ENCODE measurements at places on chromosomes 7 and 10. TPM values are rescaled to one million over a fixed set of nuclear protein-coding genes. Genes with fewer than 3 reads are reported as not detected.

DNA sequence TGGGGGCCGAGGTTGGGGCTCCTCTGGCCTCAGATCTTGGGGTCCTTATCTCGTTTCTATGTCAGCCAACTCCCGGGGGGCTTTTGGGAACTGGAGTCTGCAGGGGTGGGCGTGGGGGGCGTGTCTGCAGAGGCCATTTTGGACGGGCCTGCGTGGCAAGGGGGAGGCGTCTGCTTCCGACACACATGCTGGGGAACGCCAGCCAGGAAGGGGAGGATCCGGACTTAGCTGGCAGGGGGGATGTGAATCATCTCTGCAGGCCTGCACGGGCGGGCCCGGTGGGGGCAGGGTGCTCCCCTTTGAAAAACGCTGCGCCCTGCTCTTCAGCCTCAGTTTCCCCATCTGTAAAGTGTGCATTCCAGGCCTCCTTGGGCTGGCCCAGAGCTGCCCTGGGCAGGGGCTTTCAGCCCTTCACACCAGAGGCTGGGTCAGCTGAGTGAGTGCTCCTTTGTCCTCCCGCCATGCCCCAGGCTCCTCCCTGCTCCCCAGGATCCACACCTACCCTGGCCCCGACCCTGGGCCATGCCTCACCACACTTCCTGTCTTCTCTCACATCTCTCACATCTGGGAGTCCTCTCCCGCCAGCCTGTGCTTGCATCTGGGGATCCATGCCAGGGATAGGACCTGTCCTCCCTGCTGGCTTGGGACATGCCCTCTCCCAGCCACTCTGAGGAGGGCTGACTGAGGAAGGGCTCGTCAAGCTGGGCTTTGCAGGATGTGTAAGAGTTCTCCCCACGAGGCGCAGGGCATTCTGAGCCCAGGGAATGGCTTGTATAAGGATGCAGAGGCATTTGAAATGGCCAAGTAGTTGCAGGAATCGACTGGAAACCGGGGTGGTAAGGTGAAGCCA is 172.6 kb upstream of the TNRC18 start:
- H3K36me3 ChIP-seq = no peaks in the 10 kb centered on the region
- H3K27me3 ChIP-seq = peaks cover 23% of the 10 kb centered on the region
- H3K4me1 ChIP-seq = peaks cover 40% of the 10 kb centered on the region
- no peak overlapping the region for H3K27ac ChIP-seq
- DNase-seq = peak; percentile 51

Gene ATG9B
- 1.8 TPM for total RNA-seq

DNA sequence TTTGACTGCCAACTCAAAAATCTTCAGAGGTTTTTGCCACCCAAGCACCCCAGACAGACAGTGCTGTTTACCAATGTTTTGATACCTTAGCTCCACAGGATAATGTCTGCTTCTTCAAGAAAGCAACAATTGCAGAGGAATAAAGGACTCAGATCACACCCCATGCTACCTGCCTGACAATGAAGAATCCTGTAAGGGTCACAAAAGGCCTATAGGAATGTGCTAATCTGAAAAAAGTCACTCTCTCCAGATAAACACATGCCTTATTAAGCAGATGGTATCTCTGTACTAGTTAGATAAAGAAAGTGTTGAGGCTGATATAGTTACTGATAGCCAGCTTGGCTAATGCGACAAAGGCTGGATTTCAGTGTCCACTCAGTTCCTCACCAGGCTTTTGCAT is 1076.7 kb upstream of the SORCS1 start:
- H3K27me3 ChIP-seq = no peaks in the 10 kb centered on the region
- no peak overlapping the region for H3K27ac ChIP-seq
- DNase-seq = peak; percentile 68
- no peak overlapping the region for H3K4me3 ChIP-seq

DNA sequence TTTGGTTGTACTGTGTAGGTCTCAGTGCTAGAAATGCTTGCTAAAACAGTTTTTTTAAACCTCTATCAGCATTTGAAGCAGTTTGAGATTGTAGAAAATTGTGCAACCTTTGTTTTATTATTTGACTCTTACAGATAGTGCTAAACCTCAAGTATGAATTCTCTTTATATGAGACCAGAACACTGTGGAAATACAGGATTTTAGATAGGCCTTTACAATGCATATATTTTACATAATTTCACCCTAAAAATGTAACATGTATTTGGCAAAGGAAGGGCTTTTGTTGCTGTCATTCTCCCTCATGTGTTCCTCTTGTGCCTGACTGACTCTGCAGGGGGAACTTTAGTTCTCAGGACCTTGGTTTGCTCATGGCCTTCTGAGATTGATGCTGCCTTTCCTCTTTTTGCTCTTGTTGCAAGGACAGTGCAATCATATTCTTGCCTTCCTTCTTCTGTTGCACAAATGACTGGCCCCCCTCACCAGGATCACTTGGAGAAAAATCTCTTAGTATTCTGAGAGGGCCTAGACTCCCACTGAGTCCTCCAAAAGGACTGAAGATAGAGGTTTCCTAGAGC is 188.7 kb downstream of the PPP1R9A start:
- no peaks in the 10 kb centered on the region for H3K27me3 ChIP-seq
- H3K4me3 ChIP-seq = no peak overlapping the region
- no peaks in the 10 kb centered on the region for H3K36me3 ChIP-seq
- peaks cover 18% of the 10 kb centered on the region for H3K4me1 ChIP-seq
- no peak for DNase-seq
- peak overlapping the region; percentile 72 for H3K27ac ChIP-seq

Gene TMEM236
- total RNA-seq = 0.06 TPM

Gene C1GALT1
- 59.2 TPM for total RNA-seq

- H3K4me1 ChIP-seq = no peaks in the 10 kb centered on the region
- H3K4me3 ChIP-seq = no peak overlapping the region
- no peak for DNase-seq
Observed at GRCh38 chr7:17147409-17147808, 151.0 kb upstream of the AHR start.

GRCh38 chr10:8183241-8183704 is 128.8 kb downstream of the GATA3 start:
- H3K4me1 ChIP-seq = no peaks in the 10 kb centered on the region
- H3K4me3 ChIP-seq = no peak overlapping the region
- DNase-seq = no peak
- H3K27ac ChIP-seq = no peak overlapping the region
- H3K36me3 ChIP-seq = no peaks in the 10 kb centered on the region

Gene SPDYE6
- not detected for total RNA-seq

GRCh38 chr7:137703291-137704010 is 143.3 kb downstream of the DGKI start:
- H3K27me3 ChIP-seq = no peaks in the 10 kb centered on the region
- no peaks in the 10 kb centered on the region for H3K4me1 ChIP-seq
- no peak overlapping the region for H3K4me3 ChIP-seq
- H3K36me3 ChIP-seq = no peaks in the 10 kb centered on the region
- no peak for DNase-seq
- H3K27ac ChIP-seq = no peak overlapping the region

- DNase-seq = no peak
- H3K36me3 ChIP-seq = no peaks in the 10 kb centered on the region
- no peaks in the 10 kb centered on the region for H3K27me3 ChIP-seq
- H3K4me1 ChIP-seq = peaks cover 19% of the 10 kb centered on the region
- no peak overlapping the region for H3K27ac ChIP-seq
- H3K4me3 ChIP-seq = no peak overlapping the region
Observed at GRCh38 chr7:151505836-151506468, 13.7 kb downstream of the RHEB start.

DNA sequence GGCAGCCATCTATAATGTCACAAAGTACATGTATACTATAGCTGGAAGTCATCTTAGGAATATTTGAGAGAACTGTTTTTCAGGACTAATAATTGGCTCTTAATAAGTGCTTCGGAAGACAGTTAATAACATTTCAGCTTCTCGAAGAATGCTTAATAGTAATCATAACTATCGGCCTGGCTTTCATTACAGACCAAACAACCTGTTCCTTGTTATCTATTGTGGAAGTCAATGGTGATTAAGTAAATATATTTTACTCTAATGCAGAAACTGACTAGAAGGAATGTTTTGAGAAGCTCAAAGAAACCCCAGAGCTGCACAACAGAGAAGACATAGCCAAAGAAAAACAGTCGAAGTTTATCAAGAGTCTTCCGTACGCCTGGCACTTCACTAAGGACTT is 106.8 kb upstream of the FAM133B start:
- peaks cover 17% of the 10 kb centered on the region for H3K4me1 ChIP-seq
- H3K4me3 ChIP-seq = no peak overlapping the region
- H3K27me3 ChIP-seq = no peaks in the 10 kb centered on the region
- DNase-seq = no peak
- H3K36me3 ChIP-seq = no peaks in the 10 kb centered on the region

GRCh38 chr7:36135700-36136099 is 17.4 kb upstream of the EEPD1 start:
- no peak overlapping the region for H3K27ac ChIP-seq
- H3K27me3 ChIP-seq = no peaks in the 10 kb centered on the region
- H3K4me3 ChIP-seq = no peak overlapping the region
- H3K4me1 ChIP-seq = no peaks in the 10 kb centered on the region
- no peak for DNase-seq
- H3K36me3 ChIP-seq = peaks cover 3% of the 10 kb centered on the region

- no peaks in the 10 kb centered on the region for H3K36me3 ChIP-seq
- H3K4me1 ChIP-seq = no peaks in the 10 kb centered on the region
- DNase-seq = no peak
- no peak overlapping the region for H3K4me3 ChIP-seq
- no peaks in the 10 kb centered on the region for H3K27me3 ChIP-seq
- H3K27ac ChIP-seq = no peak overlapping the region
Observed at GRCh38 chr10:49448924-49449323, 53.0 kb upstream of the DRGX start.

- H3K4me3 ChIP-seq = no peak overlapping the region
- H3K27me3 ChIP-seq = no peaks in the 10 kb centered on the region
- no peaks in the 10 kb centered on the region for H3K4me1 ChIP-seq
- peak; percentile 9 for DNase-seq
Observed at GRCh38 chr10:2165771-2166460, 428.6 kb upstream of the ADARB2 start.

Gene ELFN1
- total RNA-seq = 13.6 TPM

DNA sequence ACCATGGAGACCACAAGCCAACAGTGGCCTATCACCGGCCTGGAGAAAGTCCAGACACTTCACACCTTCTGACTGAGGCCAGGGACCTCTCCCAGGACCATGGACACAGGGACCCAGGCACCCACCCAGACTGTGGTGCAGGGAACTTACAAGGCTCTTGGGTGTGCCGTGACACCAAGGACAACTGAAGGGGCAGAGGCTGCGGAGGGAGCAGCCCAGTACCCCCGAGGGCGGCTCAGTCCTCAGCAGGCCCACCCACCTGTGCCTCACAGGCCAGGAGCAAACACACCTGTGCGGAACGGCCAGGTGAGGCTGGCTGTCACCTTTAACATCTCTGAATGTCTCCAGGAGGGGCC is 182.3 kb downstream of the MAD1L1 start:
- H3K4me3 ChIP-seq = no peak overlapping the region
- no peaks in the 10 kb centered on the region for H3K36me3 ChIP-seq
- no peak overlapping the region for H3K27ac ChIP-seq
- no peaks in the 10 kb centered on the region for H3K27me3 ChIP-seq

DNA sequence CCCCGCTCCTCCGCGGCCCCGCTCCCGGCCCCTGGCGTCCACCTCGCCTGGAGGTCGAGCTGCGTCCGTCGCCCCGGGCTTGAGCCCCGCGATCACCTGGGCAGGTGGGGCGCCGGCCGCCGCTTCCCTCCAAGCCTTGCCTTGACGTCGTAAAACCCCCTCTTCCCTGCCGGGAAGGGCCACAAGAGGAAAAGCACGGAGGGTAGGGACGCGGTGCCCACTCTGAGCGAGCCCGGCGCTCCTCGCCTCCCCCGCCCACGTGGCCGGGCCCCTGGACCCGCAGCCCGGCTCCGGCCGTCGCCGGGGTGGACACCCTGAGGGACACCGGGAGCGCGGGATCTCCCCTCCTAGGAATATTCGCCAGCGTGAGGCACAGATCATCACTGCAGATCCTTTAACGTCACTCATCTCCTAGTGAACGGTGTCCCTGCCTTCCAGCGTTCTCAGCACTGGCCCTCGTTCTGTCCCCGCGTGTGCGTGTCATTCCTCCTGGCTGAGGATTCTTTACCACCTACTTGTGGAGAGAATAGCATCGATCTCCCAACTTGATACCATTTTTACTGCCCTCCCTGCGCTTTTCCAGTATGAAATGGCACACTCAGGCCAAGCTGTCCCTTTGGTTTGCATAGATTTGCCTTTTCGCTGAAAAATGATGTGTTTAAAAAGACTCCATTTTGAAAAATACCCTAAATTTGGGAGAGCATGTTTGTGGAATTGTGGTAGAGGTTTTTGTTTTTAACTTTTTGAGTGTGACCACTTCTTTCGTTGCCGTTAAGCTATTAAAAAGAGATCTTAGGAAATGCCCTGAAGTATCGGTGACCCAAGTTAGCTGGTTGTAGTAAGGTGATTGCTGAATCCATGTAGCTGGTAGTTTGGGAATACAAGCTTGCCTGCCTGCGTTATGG is 649 bp downstream of the ACTR3B start:
- H3K27ac ChIP-seq = no peak overlapping the region
- H3K27me3 ChIP-seq = no peaks in the 10 kb centered on the region
- no peaks in the 10 kb centered on the region for H3K36me3 ChIP-seq
- H3K4me3 ChIP-seq = peak overlapping the region; percentile 92
- DNase-seq = peak; percentile 56

- no peak for DNase-seq
- no peaks in the 10 kb centered on the region for H3K4me1 ChIP-seq
- H3K4me3 ChIP-seq = no peak overlapping the region
- no peak overlapping the region for H3K27ac ChIP-seq
Observed at GRCh38 chr10:31816318-31816717, 112.3 kb downstream of the ARHGAP12 start.

- H3K36me3 ChIP-seq = no peaks in the 10 kb centered on the region
- H3K27me3 ChIP-seq = peaks cover 100% of the 10 kb centered on the region
- peaks cover 10% of the 10 kb centered on the region for H3K4me1 ChIP-seq
- no peak overlapping the region for H3K27ac ChIP-seq
Observed at GRCh38 chr10:23695825-23696420, 257.0 kb downstream of the OTUD1 start.

- no peak overlapping the region for H3K27ac ChIP-seq
- H3K4me1 ChIP-seq = peaks cover 6% of the 10 kb centered on the region
- peak; percentile 85 for DNase-seq
Observed at GRCh38 chr10:123043409-123043925, 34.7 kb downstream of the ACADSB start.

Gene NRCAM
- total RNA-seq = 37.2 TPM

GRCh38 chr10:113121153-113121552 is 171.1 kb downstream of the TCF7L2 start:
- H3K36me3 ChIP-seq = no peaks in the 10 kb centered on the region
- peak overlapping the region; percentile 57 for H3K27ac ChIP-seq
- peak; percentile 28 for DNase-seq
- H3K4me1 ChIP-seq = peaks cover 84% of the 10 kb centered on the region
- no peak overlapping the region for H3K4me3 ChIP-seq

Gene PRKCQ
- 3.5 TPM for total RNA-seq

DNA sequence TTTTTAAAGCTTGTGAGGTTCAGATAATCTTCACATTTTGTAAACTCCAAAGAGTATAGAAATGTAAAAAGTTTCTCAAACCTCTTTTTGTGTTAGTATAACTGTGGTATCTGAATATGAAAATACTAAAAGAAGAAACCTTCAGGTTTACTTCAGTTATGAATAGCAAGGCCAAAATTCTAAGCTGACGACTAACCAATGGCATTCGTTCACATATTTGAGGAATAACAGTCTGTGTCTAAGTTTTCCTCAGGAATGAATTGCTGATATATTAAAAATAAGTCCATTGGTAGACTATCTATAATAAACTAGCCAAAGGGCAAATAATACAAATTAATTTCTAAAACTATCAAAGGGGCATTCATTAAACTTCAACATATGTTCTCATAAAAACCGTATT is 206.0 kb downstream of the CXCL12 start:
- DNase-seq = no peak
- no peaks in the 10 kb centered on the region for H3K27me3 ChIP-seq
- no peaks in the 10 kb centered on the region for H3K4me1 ChIP-seq

GRCh38 chr7:83276250-83276649 is 113.6 kb upstream of the PCLO start:
- H3K36me3 ChIP-seq = no peaks in the 10 kb centered on the region
- no peaks in the 10 kb centered on the region for H3K27me3 ChIP-seq
- H3K27ac ChIP-seq = no peak overlapping the region
- no peaks in the 10 kb centered on the region for H3K4me1 ChIP-seq

Gene ZNF804B
- total RNA-seq = not detected

Gene SLC26A3
- not detected for total RNA-seq
